ENCODE measurements at places on chromosomes 13 and 19.

- no peak for DNase-seq
Observed at GRCh38 chr13:20227288-20227687, 4.8 kb downstream of the GJB6 start.

- DNase-seq, result peak; percentile 50
Observed at GRCh38 chr19:2476451-2477140, 669 bp downstream of the GADD45B start.

- DNase-seq, result no peak
Observed at GRCh38 chr13:110225609-110226574, 81.1 kb downstream of the COL4A1 start.

- no peak for DNase-seq
Observed at GRCh38 chr13:65866138-65866537, 1364.0 kb downstream of the PCDH9 start.

- no peak for DNase-seq
Observed at GRCh38 chr13:110877737-110878258, 37.1 kb downstream of the ANKRD10 start.

- DNase-seq, result no peak
Observed at GRCh38 chr13:85419611-85420010, 379.6 kb downstream of the SLITRK6 start.

- DNase-seq, result no peak
Observed at GRCh38 chr19:10551698-10552301, 8.1 kb downstream of the ATG4D start.

GRCh38 chr13:24709186-24709913 lies 29.1 kb downstream of the ATP12A start:
- DNase-seq, result no peak

- DNase-seq, result no peak
Observed at GRCh38 chr13:49046002-49046401, 70.3 kb downstream of the FNDC3A start.

DNA sequence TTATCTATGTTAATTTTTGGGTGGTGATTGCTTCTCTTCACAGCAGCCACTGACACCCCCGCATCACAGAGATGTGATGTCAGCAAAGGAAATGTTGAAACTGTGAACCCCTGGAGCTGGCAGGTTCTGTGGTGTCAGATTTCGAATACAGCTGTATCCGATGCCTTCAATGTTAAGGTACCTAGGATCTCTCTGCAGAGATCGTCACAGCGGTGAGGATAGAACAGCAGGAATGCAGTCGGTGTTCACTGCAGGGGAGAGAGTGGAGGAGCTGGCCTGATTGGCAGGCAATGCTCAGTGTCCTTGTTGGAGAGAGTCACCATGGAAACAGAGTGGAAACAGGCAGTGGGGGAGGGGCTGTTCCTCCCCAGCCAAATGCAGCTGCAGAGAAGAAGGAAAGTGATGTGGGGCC lies 79.5 kb upstream of the ZNF835 start:
- DNase-seq, result no peak

GRCh38 chr19:54875506-54875905 lies 1.5 kb downstream of the FCAR start:
- no peak for DNase-seq

DNA sequence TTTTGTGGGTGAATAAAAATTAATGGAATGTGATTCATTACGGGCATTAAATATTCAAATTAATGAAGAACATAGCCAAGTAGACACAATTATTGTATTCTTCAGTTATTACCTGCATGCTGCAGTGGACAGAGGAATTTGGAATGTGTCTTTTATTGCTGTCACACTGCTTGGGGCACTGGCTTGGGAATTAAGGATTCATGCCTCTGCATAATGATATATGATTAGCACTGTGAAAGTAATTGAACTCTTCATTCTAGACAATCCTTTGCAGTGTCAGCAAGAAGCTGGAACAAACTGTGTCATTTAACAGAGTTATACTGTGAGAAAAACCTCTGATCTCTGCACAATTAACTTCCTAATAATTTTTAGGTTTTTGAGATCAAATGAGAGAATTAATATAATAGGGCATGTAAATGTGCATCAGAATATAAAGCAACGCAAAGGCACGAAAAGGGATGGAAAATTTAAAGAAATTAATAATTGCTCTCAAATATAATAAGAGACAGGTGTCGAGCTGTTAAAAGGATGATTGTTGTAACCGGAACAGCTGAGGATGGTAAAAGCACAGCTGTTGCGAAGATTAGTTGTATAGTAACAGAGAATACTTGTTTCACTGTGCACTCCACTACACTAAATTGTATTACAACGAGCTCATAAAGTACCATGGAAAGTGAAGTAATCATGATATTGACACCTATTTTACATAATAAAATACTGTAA lies 235.1 kb upstream of the MIR17HG start:
- no peak for DNase-seq

GRCh38 chr19:3025549-3025886 lies 3.6 kb downstream of the TLE2 start:
- DNase-seq, result no peak

DNA sequence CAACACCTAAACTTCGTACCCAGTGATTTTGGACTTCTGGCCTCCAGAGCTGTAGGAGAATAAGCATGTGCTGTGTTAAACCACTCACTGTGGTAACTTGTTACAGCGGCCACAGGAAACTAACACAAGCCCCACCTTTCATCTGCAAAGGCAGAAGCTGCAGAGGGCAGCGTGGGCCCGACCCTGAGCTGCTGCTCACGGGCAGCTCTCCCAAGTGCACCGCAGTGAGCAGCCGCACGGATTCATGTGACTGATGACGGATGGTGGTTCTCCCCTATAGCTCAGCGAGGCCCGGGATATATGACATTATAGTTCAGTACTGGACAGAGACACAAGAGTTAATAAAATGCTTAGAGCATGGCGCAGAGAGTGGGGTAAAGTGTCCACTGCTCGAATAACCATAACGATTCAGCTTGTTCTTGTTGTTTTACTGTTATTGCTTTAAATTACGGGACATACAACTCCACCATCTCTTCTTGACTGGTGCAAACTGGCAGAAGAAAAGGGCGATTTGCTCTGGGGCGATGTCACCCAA lies 21.9 kb downstream of the VRK3 start:
- no peak for DNase-seq

DNA sequence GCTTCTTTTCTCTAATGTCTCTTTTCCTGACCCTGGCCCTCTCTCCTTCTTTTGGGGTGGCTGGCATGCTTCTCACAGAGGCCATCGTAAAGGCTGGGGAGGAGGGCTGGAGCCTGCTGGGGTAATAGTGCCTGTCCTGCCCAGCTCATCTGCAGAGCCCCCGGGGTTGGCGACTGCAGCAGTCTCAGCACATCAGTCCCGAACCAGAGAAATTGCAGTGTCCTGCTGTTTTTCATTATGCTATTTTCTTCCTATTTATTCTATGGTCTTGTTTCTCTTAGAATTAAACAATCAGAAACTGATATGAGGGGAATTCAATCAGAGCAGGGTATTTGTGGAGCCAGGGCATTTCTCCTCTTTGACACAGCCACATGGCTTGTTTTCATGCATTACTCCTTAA lies 166.4 kb downstream of the SHISA2 start:
- no peak for DNase-seq

- DNase-seq, result no peak
Observed at GRCh38 chr13:28534801-28535200, 39.9 kb upstream of the FLT1 start.

- no peak for DNase-seq
Observed at GRCh38 chr19:36421749-36422481, 3.5 kb upstream of the ZFP82 start.

GRCh38 chr13:98974053-98974452 lies 3.8 kb downstream of the DOCK9 start:
- DNase-seq, result no peak

- DNase-seq, result no peak
Observed at GRCh38 chr19:8155318-8155717, 5.9 kb upstream of the FBN3 start.

- no peak for DNase-seq
Observed at GRCh38 chr13:50318887-50319286, 303.6 kb downstream of the KCNRG start.

GRCh38 chr13:43170506-43170905 lies 147.1 kb downstream of the DNAJC15 start:
- DNase-seq, result no peak

DNA sequence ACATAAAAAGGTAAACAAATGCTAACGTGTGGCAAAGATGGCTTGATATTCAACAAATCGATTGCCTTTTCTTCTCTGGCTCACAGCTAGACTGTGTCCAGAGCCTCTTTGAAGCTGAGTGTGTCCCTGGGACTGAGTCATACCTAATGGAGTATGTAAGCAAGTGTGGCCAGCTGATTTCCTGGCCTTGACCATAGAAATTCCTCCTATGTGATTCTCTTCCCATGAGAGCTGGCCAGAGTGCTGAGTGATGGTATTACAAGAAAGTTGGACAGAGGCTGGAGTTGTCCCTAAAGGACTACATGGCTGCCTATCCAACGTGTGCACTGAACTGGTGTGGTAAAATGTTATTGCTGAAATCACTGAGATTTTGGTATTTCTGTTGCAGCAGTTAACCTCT lies 320.1 kb upstream of the SLC10A2 start:
- DNase-seq, result no peak

DNA sequence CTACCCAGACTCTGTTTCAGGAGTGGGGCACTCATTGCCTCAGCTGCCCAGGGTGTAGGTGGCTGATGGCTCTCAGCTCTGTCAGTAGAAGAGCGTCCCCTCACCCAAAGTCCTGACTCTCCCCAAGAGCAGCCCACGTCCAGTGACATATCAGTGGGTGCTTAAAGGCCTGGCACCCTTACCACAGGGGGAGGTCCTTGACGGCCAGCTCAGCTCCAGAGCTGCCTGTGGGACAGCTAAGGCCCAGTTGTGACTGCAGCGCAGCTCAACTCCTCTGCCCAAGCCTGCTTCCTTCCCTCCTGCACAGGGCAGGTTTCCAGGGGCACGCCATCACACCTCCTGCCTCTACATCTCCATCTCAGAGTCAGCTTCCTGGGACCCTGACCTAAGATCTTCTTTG lies 32.4 kb downstream of the GRIK5 start:
- no peak for DNase-seq

GRCh38 chr13:87035526-87035925 lies 635.6 kb upstream of the SLITRK5 start:
- no peak for DNase-seq

DNA sequence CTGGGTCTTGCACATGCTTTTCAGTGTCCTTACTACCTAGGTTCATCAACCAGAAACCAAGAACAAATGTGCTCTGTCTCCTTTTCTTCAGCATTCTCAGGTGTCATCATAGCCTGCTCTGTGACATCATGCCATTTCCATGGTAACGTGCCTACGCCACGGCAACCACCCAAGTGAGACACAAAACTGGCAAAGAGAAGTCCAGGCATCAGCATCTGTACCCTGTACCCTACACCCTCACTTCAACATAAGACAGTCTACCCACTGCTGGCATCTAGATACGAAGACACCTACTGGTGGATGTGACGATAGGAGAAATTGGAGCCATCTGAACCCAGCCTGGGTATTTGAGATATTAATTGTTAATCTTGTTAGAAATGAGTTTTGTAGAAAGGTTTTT lies 13.3 kb downstream of the ZC3H4 start:
- DNase-seq, result no peak

DNA sequence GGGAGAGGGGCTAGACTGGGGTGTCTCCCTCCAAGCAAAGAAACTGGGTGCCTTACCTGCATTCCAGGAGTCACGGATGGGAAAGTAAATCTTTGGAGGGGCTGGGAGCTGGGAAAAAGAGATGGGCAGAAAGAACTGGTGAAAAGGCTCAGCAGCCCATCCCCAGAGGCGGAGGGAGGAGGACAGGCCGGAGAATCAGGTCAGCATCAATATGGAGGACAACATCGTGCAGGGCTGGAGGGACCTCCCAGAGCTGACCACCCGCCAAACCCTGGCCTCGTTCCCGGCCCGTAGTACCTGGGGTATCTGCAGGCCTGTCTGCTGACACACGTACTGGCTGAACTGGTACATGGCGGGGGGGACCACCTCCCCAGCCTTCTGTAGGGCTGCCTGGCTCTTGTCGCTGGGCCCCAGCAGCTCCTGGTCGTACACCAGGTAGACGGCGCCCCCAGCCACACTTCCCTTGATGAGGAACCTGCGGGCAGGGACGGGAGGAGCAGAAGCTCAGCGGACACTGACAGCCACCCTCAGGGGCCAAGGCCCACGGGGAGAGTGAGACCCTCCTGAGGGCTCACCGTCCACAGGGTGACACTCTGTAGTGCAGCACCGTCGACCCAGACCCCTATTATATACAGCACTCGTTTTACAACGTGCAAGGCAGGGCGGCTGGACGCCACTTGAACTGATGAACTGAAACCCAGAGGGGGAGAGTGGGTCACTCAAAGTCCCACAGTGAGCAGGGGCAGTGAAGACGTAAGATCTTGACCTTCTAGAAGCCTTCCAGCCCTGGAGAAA lies 830 bp downstream of the MICOS13 start:
- no peak for DNase-seq

All from activated CD4-positive, alpha-beta T cell treated with anti-CD3 and anti-CD28 coated beads, Interleukin-2, amount 50 U/mL, for 24 hours (primary cell).